ENCODE measurements at places on chromosomes 5 and 9.
A peak's percentile ranks its signal among the peaks of the same experiment; 100 is the strongest.

DNA sequence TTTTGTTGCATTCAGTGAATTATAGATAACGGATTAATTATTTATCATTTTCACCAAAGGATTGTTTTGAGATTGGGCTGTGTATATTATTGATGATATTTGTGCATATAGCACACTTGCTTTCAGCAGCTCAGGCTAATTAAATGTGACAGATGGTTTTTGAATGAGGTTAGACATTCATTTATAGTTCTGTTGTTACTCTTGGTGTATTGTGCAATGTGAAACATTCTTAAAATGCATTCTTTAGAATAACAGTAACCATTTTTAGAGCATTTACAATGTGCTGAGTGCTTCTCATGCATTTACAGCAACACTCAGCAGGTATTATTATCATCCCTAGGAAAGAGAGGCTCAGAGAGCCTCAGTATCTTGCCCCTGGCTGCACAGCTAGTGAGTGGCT lies 23.8 kb downstream of the NANS start:
- DNase-seq, result no peak

- DNase-seq, result no peak
Measured at GRCh38 chr5:125657936-125658335, 765.3 kb upstream of the GRAMD2B start.

DNA sequence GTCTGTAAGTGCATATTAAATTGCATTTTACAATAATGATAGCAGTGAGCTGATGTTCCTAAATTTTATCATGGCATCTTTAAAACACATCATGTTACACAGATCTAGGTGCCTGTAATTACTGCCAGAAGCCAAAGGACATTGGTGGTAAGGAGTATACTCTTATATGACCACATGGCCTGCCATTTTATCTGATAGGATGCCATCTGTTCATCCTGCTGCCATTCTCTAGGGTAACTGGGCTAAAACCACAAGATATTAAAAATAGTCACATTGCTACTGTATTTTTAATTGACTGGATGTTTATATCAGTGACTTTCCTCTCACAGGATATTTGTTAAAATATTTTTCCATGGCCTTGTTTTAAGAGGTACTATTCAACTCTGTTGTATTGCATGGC lies 53.1 kb downstream of the HCN1 start:
- DNase-seq, result no peak

DNA sequence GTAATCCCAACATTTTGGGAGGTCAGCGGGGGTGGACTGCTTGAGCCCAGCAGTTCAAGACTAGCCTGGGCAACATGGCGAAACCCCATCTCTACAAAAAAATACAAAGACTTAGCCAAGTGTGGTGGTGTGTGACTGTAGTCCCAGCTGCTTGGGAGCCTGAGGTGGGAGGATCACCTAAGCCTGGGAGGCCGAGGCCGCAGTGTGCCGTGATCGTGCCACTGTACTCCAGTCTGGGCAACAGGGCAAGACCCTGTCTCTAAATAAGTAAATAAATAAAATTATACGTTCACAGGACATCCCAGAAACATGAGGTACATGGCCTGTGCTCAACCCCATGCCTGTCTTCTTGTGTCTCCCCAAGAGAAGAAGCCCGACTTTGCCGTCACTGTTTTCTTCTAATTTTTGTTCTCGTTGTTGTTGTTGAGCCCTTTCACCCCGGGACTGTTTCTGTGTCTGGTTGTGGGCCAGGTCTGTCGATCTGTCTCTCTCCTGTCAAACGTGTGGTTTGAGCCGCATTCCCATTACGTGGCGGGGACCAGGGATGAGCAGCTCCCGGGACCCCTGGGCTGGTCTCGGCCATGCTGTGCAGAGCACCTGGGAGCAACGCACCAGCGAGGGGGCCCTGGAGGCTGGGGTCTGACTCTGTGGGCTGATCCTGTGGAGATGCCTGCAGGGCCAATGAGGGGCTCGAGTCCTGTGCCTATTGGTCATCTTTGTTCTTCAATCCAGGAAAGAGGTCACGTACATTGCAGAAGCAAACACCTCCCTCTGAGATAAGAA lies 32.2 kb downstream of the NACC2 start:
- no peak for DNase-seq

DNA sequence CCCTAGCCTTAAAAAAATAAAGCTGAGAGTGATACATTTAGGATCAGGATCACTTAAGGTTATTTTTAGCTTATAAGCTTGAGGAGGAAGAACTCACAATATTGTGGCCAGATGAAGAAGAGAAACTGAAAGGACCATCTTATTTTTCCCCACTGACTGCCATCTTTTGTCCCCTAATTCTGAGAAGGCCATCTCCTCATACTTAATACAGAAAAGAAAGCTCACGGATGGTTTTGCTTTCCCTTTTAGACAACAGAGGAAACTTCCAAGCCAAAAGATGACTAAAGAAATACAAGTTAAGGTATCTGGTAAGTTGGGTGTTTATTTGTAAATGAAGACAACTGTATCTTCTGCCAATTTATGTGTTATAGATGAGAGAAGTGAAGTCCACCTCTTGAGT lies 36.4 kb downstream of the ERAP1 start:
- DNase-seq, result no peak

GRCh38 chr5:22242532-22242931 lies 610.6 kb downstream of the CDH12 start:
- no peak for DNase-seq

- DNase-seq, result no peak
Measured at GRCh38 chr5:126437721-126438120, 14.5 kb downstream of the GRAMD2B start.

GRCh38 chr9:99431103-99431502 lies 209.0 kb downstream of the SEC61B start:
- DNase-seq, result no peak

DNA sequence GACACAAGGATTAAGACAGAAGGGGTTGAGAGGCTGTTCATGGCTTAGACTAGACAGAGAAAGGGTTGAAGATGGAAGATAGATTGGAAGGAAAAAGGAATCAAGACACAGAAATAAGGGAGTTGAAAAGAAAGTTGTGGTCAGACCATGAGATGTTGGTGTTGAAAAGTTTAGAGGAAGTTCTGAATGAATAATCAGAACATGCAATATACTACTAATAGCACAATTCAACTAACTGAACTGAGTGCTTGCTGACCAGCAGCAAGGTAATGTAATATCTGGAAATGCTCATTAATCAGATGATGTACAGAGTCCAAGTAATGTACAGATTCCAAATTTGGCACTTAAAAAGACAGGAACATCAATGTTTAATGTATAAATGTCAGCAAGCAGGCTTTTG lies 10.6 kb upstream of the NNT start:
- DNase-seq, result no peak

- DNase-seq, result no peak
Measured at GRCh38 chr5:150434464-150434863, 15.1 kb downstream of the RPS14 start.

GRCh38 chr5:33118761-33119415 lies 321.9 kb upstream of the TARS1 start:
- no peak for DNase-seq

- DNase-seq, result no peak
Measured at GRCh38 chr5:52947851-52948250, 41.3 kb upstream of the ITGA2 start.

- no peak for DNase-seq
Measured at GRCh38 chr9:34635556-34635955, 2.0 kb downstream of the SIGMAR1 start.

DNA sequence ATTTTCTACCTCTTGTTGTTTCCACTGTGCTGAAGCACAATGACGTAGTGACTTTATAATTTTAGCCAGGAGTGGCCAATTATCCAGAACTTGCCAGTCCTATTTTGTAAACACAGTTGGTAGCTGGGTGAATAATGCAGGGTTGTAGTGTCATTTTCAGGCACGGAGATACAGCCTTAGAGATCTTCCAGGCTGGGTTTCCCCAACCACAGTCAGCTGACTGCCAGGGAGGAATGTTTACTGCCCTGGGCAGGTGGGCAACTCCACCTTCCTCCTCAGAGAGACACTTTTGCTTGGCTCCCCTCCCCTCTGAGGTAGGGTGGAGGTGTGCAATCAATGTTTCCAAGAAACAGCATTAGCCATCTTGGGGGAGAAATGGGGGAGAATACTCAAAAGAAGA lies 228.1 kb upstream of the NR4A3 start:
- peak; percentile 77 for DNase-seq

- DNase-seq, result no peak
Measured at GRCh38 chr5:157744051-157745011, 819 bp downstream of the LSM11 start.

DNA sequence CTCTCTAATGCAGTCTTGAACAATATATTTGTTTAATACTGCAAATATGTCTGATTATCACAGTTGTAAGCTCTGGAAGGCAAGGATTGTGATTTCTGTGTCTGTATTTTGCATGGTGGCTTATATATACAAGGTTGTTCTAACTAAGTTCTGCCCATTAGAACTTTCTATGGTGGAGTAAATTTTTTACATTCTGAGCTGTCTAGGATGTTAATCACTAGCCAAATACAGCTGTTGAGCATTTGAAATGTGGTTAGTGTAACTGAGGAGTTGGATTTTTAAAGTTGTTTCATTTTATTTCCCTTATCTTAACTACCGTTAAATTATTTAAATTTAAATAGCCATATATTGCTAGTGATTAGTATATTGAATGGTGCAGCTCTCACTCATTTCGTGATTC lies 64.3 kb upstream of the DMRTA1 start:
- no peak for DNase-seq

DNA sequence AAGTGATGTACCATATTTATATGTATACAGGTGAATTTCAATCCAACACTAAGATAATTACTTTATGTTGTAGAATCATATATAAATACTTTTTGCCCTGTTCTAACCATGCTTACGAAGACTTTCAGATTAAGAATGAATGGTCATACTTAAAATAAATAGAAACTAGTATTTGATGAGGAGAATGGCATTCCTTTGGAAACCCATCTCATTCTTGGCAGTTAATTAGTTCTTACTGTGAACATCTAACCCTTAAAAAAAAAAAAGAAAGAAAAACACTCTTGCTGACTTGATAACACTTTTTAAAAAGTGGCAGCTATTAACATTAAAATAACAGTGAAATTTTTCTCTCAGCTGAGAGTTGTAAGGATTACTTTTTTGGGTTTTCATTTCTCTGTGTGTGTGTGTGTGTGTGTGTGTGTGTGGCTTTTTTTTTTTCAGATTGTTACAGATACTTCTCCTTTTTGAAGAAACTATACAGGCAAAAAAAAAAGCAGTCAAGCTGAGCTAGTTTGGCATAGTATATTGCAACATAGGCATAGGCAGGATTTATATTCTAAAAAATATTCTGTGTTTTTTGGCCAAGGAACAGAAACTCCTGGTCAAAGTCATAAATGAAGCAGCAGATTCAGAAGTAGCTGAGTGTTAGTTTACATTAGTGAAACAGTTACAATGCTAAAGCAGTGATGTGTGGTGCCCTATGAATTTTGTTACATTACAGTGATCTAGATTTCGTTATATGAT lies 163.5 kb downstream of the CD180 start:
- no peak for DNase-seq

- DNase-seq, result no peak
Measured at GRCh38 chr9:133637451-133638055, 1.4 kb downstream of the DBH start.

DNA sequence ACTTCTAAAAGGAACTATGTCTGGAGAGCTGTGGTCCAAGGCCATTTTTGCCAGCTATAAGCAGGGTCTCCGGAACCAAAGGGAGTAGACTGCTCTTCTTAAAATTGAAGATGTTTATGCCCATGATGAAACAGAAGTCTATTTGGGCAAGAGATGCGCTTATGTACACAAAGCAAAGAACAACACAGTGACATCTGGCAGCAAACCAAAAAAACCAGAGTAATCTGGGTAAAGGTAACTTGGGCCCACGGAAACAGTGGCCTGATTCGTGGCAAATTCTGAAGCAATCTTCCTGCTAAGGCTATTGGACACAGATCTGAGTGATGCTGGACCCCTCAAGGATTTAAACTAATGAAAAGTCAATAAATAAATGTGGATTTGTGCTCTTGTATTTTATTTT lies 29.7 kb upstream of the GLDC start:
- DNase-seq, result no peak

DNA sequence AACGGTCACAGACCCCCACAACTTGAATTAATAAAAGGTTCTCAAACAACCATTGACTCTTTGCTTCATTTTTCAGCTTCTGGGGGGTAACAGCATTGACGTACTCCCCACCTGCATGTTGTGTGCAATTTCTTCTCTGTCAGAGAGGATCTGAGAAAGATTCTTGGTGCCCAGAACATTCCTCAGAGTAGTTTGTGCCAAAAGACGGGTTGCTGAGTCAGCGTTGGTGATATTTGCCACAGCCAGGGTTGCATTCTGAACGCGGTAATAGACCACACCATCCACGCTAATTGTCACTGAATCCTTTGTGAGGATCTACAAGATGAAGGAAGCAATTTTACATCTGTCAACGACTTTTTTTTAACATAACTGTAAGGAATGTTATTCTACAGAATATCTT lies 21.0 kb downstream of the STOM start:
- DNase-seq, result no peak

DNA sequence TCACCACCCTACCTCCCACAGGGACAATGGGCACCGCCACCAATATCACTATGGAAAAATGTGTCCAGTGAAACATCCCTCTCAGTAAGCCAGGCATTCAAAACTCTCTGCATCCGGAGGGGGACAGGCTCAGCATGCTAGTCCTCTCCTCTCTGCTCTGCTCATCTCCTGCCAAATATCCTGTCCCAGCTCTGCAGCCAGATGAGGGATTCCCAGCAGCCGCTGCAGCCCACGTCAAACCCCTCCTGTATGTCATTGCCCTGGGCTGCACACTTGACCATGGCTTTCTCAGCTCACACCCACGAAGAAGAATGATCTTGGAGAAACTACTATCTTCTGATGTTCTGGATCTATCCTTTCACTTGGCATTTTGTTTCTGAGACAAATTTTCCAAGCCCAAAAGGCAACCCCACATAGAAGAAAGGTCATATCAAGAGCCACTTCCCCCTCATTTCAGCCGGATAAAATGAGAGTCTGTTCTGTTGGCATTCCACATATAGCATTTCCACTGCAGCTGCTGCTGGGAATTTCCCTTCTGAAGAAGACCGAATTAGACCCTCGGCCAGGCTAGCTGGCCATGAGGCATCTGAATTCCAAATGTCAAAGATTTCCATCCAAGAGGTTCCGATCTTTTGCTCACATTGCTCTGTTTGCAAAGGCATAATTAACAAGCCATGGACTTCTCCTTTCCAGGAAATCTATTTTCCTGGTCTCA lies 338.0 kb downstream of the ACTL7B start:
- DNase-seq, result no peak

DNA sequence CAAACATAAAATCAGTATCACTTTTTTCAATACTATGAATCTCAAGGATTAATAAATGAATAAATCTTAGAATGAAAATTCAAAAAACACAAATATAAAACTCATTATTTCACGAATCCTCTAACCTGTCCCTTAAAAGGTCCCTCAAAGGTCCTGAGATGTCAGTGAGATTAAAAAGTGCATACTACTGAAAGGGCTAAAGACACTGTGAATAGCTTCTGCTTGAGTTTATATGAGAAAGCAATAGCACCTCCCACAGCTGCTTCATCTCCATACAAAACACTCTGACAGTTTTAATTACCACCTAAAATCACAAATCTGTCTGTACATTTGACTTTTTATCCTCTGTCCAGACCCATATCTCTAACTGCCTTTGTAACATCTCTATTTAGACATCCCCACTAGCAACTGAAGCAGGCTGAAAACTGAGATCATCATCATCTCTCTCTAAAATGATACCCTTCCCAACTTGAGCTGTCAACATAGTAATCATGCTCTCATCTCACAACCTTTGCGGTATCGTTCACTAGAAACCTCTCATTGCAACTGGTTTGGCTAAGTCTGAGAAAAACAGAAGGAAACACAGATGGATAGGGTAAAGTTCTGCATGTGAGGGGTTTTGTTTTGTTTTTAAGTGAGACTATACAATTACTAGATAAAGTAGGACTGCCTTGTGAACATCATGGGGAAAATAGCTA lies 56.3 kb downstream of the TBCA start:
- no peak for DNase-seq
